ENCODE measurements at places on chromosomes 5 and 9. TPM values are rescaled to one million over a fixed set of nuclear protein-coding genes. Genes with fewer than 3 reads are reported as not detected.

DMGDH gene
- 3.2 TPM for total RNA-seq

DNA sequence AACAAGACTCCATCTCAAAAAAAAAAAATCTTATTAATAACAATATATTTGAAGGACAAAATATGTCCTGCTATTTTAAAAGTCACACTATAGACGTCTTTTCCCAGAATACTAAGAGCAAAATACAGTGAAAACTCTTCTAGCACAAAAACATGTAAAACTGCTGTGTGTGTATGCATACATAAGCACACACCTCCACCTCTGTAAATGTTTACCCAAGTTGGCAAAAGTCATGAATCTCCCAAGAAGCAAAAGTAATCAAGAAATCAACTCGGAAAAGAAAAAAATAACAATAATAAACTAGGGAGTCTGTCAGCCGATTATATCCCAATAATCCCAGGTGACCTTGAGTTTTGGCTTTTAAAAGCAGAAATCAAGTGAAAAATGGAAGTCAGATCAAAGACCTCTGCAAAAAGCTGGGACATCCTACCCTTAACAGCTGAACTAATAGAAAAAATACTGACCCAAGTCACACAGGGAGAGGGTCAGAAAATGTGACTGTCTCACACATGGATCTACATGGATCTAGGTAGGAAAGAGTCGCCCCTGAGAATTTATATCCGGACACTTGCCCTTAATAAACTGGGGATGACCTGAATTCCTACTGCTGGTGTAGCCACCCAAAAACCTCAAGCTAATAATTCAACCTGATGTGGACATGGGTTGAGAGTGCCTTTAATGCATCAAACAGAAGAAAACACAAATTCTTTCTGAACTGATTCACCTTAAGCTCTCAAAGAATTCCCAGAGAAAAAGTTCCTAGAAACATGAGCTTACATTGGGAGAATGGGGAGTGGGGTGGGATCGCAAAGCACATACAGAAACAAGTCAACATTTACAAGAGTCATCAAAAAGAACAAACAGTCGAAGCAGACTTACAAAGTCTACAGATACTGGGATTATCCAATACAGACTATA, 29.9 kb downstream of the LPAR1 start:
- no peak for DNase-seq

FBP1 gene
- not detected for total RNA-seq

SHISAL2B gene
- total RNA-seq: not detected

DNA sequence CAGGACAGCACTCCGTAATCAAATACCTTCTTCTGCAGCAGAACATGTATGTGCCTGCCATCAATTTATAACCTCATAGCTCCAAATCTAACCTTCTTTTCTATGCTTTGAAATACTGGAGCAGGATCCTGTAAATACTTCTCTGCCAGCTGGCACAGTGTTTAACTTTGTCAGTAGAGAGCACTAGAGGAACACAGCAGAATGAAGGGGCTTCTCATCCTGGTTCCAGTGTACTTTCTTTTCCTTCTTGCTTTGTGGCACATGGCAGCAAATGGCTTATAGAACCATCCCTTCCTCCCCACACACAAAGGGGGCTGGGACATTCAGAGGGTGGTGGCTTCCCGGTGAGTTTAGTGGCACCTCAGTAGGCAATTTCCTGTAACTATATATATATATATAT, 3.8 kb upstream of the FBXW11 start:
- DNase-seq: no peak

GRCh38 chr9:72807765-72808445, 144.9 kb downstream of the ALDH1A1 start:
- no peak for DNase-seq

GRCh38 chr9:129075996-129076639, 4.8 kb upstream of the DOLPP1 start:
- DNase-seq: no peak

- no peak for DNase-seq
Measured at GRCh38 chr9:135075234-135076142, 12.0 kb upstream of the OLFM1 start.

- no peak for DNase-seq
Measured at GRCh38 chr5:104494083-104494482, 931.5 kb upstream of the NUDT12 start.

DNA sequence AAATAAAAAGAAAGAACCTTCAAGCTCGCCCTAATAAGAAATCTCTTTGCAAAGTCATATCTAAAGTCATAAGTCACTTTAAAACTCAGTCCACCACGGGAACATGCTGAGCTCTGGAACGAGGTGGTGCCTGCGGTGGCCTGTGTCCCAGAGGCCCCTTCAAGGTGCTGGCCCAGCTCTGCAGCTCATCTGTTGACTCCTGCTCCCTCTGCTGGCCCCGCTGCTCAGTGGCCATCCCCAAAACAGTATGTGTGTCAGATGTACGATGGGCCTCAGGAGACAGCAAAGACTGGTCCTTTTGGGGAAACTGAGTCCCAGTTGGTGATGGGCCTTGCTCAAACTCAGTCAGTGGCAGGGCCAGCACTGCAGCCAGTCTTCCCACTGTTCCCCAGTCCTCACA, 22.8 kb upstream of the FOXB2 start:
- DNase-seq: no peak

DNA sequence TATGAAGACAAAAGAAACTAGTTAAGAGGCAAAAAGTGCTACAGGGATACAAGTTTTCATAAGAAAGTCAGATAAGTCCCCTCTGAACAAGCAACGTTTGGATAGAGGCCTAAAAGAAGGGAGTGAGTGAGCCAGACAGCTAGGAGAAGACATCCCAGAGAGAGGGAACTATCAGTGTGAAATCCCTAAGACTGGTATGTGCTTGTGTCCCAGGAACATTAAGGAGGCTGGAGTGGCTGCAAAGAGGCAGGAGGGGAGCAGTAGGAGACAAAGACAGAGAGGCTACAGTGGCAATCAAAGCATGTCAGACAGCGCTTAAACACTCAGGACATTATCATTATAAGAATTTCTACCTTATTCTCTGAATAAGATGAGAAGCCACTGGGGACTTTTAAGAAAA, 139.1 kb upstream of the STK32A start:
- no peak for DNase-seq

ERBIN gene
- 58.6 TPM for total RNA-seq

DNA sequence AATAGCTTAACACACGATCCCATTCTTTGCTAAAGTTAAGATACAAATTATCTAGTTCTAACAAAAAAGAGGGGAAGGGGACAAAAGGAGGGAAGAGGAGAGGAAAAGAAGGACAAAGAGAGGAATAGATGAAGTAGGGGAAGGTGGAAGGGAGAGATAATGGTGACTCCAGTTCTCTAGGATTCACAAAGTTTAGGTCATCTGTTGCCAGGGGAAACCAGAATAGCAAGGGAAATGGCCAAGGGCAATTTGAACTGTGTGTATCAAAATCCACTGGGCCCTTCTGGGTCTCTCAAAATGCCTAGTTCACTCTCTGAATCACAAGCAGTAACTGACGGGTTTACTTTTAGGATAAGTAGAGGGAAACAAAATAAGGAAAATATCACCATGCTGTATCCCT, 7.6 kb downstream of the SLC24A2 start:
- DNase-seq: no peak

CNTNAP3 gene
- 20.0 TPM for total RNA-seq

DNA sequence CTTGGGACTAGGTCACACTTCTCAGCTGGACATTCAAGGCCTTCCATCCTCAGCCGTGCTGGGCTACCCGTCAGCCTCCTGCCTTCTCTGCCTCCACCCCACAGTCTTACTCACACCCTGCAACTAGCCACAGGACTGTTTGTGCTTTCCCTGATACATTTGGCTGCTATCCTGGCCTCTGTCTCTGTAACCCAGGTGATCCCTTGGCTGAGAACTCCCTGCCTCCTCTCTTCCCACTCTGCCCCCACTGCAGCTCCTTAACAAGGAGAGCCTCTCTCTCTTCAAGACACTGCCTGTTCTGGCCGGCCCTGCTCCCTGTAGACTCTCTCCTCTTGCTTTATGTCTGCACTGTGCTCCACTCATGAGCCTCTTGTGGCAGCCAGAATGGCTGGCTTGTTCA, 120.6 kb downstream of the MSX2 start:
- DNase-seq: peak; percentile 53

DOK3 gene
- total RNA-seq: 7.7 TPM
